Erythroblast (primary cell): ENCODE measurements at places on chromosomes 13 and 19.

DNA sequence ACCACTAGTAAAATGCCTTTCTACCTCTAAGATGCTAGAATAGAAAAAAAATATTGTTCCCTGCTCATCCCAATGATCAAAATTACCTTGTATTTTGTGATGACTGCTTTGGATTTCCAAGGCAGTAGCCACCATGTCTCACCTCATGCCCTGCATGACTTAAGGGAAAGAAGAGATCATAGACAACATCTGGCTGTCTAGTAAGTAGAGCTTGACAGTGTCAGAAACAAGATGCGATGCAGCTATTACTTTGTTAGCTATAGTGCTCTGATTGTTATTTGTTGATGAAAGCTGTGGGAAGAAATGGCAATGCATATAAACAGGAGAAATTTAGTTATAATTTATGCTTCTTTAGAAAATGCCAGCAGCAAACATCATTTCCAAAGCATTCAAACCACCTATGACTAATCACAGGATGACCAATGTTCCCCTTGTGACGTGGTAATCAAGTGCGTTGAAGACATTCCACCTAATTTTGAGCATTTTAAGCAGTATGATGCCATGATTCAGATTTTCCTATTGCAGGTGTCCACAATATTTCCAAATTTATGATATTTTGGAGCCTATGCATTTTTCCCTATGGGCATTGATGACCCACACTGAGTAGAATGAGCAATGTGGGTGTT, 308.3 kb downstream of the KCNRG start:
- no peak for DNase-seq

DNA sequence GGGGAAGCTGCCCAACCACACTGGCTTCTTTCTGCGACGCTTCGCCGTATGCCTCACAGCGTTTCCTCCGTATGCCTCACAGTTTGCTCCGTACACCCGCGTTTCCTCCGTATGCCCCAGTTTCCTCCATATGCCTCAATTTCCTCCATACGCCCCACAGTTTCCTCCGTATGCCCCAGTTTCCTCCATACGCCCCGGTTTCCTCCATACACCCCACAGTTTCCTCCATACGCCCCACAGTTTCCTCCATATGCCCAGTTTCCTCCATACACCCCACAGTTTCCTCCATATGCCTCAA, 22.6 kb downstream of the GAS6 start:
- no peak for DNase-seq

DNA sequence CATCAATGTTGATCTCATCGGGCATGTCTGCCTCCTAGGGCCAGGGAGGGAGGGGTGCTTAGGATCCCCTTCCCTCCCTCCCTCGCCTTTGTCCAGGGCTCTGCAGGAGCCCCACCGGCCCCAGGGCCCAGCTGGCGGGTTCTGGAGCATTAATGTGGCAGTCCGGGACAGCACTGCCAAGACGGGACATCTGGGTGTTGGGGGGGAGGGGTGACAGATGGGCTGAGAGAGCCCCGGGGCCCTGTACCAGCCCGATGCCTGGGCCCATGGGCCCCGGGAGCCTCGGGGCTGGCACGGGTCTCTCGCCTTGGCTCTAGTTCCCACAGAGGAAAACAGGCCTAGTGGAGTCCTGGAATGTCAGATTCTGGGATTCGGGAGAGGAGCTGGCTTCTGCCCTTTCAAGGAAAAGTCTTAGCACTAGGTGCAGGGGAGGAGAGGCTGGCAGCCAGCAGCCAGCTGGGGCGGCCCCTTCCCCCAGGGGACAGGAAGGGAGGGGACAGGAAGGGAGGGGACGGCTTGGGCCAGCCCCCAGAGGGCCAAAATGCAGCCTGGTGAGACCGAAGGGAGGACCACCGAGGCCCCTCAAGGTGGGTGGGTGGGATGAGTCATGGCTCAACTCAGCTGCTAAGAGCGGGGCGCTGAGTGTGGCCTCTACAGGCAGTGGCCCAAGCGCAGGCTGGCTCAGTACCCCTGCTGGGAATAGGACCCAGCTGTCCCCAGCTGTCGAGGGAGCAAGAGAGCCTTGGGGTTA, 3.1 kb downstream of the PPP1R14A start:
- no peak for DNase-seq

DNA sequence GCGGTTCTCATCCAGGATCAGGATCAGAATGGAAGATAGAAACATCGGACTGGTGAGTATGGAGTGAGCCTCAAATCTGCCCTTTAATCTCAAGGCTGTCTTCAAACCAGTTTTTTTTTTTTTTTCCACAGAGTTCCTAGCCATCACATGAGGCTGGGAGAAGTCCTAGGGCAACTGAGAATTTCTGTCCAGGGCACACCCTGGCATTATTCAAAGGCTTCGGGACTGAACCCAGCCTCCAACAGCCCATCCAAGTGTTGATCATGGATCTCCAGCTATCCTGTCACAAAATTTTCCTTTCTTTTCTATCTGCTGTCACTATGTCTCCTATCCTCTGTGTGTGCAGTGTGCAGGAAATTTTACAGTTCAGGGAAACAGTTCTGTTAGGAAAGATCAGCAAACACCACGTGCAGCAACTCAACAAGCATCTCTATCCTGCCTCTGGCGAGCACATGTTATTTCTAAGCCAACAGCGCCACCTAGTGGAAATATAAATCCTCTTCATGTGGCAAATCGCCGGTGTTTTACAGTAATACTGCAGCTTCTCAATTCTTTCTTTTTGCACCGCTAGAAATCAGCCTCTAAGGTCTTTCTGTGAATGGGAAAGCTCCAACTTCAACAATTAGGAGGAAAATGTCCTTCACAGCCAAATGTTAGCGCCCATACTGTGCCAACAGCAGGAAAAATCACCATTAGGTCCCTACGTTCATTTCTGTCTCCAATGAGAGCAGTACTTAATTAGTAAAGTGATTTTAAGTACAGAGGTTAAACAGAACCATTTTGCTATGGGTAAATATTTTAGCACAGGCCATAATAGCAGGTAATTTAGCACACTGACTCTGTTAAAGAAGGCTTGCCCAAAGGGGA, 21.4 kb upstream of the ZNF181 start:
- peak; percentile 79 for DNase-seq

DNA sequence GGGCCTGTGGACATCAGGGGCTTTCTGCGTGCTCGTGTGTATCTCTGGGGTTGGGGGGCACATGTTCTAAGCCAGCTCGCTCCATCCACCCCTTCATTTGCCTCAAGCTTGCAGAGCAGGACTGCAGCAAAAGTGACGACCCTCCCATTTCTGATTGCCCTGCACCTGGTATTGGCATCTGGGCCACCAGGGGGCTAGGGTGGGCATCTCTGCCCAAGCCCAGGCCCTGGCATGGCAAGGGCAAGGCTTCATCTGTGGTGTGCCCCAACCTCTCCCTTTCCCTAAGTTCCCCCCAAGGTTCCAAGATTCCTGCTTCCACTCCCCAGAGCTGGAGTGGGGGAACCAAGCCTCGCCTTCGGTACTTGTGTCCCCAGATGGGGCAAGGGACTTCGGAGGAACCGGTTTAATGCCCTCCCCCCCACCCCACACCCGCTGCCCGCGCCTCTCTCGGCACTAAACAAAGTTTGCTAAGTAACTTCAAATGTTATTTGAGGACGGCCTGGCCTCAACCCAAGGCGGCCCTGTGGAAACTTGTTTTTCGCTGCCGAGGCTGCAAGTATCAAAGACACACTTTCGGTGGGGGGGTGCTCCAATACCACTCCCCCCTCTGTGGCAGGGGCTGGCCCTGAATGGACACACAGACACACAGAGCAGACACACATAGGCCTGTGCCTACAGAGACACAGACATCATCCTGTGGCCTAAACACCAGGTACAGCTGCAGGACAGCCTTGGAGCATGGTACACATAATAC, 12.2 kb downstream of the NFIX start:
- no peak for DNase-seq

GRCh38 chr19:14081797-14082674, 3.5 kb downstream of the C19orf67 start:
- DNase-seq = no peak

- peak; percentile 69 for DNase-seq
These were observed 13.6 kb downstream of the C19orf25 start for GRCh38 chr19:1465191-1466016.

GRCh38 chr13:64662887-64663593, 2567.1 kb downstream of the PCDH9 start:
- no peak for DNase-seq
